Ovary (tissue), 10 donors: ENCODE measurements at places on chromosomes 4 and X. TPM values are rescaled to one million over a fixed set of nuclear protein-coding genes. Genes with fewer than 3 reads are reported as not detected.

FHL1 gene
- 97.0 TPM for polyA plus RNA-seq

PAGE2 gene
- not detected for polyA plus RNA-seq

MAGEC3 gene
- polyA plus RNA-seq, result 0.32 TPM

MAOA gene
- polyA plus RNA-seq, result 74.0 TPM

GPRIN3 gene
- 1.7 TPM for polyA plus RNA-seq

PRKG2 gene
- 0.13 TPM for polyA plus RNA-seq

CTAG1A gene
- polyA plus RNA-seq, result 0.12 TPM

XKRX gene
- 0.22 TPM for polyA plus RNA-seq
